ENCODE measurements at places on chromosomes 2 and 18.

GRCh38 chr2:238643400-238643907, 204.4 kb upstream of the TWIST2 start:
- no peak for DNase-seq

GRCh38 chr18:68818584-68818983, 20.7 kb downstream of the CCDC102B start:
- DNase-seq, result no peak

- DNase-seq, result no peak
These were observed 36.6 kb downstream of the GPR155 start for GRCh38 chr2:174450021-174450816.

- no peak for DNase-seq
These were observed 443.6 kb downstream of the TDRD15 start for GRCh38 chr2:21567395-21567794.

GRCh38 chr2:234139755-234140154, 89.3 kb downstream of the SPP2 start:
- no peak for DNase-seq

DNA sequence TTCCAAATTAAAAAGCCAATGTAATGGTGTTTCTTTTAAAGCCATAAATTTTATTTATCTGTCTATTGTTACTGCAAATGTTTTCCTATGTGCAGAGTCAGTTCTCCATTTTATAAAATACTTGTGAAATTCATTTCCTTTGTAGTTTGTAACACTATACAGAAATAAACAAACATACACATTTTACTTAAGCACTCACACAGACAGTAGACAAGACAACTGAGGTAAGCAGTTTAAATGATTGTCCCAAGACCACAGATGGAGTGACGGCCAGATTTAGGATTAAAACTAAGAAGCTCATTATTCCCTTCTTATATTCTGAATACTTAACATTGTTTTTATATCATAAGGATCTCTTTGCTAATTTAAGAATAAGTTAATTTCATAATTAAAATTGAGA, 100.9 kb downstream of the BAZ2B start:
- DNase-seq, result no peak

GRCh38 chr2:29747786-29748470, 173.5 kb downstream of the ALK start:
- DNase-seq, result no peak

- no peak for DNase-seq
These were observed 62.7 kb downstream of the MBP start for GRCh38 chr18:77069931-77070330.

Data from activated T-helper 1 cell treated with anti-CD3 and anti-CD28 coated beads, Interleukin-2, amount 50 U/mL, for 16 hours (primary cell).